Adrenal gland (tissue), 19 donors: ENCODE measurements at places on chromosomes 5 and 9. TPM values are rescaled to one million over a fixed set of nuclear protein-coding genes. Genes with fewer than 3 reads are reported as not detected.

SLC6A18 gene
- polyA plus RNA-seq: not detected

DEPDC1B gene
- 0.08 TPM for polyA plus RNA-seq

CANX gene
- 992 TPM for polyA plus RNA-seq

FREM1 gene
- 4.0 TPM for polyA plus RNA-seq

SLC12A7 gene
- polyA plus RNA-seq: 5.5 TPM

LHX6 gene
- polyA plus RNA-seq: 0.46 TPM

OLFM1 gene
- 25.6 TPM for polyA plus RNA-seq

GRXCR2 gene
- polyA plus RNA-seq: not detected

CAMSAP1 gene
- polyA plus RNA-seq: 17.9 TPM

IGIP gene
- polyA plus RNA-seq: 14.8 TPM

CDC20B gene
- polyA plus RNA-seq: not detected

C1QTNF2 gene
- polyA plus RNA-seq: 1.0 TPM

LEAP2 gene
- 0.57 TPM for polyA plus RNA-seq

TOR4A gene
- 0.49 TPM for polyA plus RNA-seq

KCNV2 gene
- not detected for polyA plus RNA-seq

RLN1 gene
- not detected for polyA plus RNA-seq

TXNDC8 gene
- polyA plus RNA-seq: not detected
